Muscle of arm (tissue), 14 donors: ENCODE measurements at places on chromosomes 1 and 21.

DNA sequence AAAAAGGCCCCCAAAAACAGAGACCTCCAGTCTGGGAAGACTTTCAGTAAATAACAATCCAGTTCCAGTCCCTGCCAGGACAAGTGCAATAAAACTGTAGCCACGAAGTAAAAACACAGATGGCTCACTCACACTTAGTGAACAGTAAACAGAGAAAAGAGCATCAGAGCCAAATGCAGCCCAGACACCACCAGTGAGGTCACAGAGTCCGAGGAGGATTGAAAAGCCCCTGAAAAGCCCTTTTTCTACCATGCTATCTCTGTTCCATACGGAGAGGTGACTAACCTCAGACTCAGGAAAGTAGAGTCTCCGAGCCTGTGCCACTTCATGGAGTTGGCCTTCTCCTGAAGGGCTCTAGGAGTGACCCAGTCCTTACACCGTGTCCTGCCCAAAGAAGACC, 84.5 kb downstream of the COLGALT2 start:
- no peak for DNase-seq

DNA sequence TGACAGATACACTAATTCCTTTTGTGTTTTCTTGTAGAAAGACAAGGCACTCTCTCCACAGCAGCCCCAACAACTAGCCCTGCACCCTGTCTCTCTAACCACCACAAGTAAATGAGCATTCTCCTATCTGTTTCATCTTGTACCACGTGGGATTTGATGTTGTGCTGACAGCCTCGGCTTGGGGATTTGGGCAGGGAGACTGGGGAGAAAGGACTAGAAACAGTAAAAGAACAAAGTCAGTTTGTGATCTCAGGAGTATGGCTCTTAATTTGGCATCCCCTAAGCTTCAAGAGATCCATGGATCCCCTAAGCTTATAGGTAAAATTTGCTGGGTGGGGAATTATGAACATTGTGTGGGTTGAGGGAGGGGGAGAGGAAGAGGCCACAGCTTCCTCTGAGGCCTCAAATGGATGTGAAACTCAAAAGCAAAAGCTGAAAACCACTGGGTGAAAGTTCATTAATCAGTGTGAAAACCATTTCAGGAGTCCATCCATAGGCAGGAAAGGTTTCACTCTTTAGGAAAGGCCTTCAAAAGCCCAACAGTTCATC, 3.1 kb downstream of the C1orf162 start:
- DNase-seq: no peak

DNA sequence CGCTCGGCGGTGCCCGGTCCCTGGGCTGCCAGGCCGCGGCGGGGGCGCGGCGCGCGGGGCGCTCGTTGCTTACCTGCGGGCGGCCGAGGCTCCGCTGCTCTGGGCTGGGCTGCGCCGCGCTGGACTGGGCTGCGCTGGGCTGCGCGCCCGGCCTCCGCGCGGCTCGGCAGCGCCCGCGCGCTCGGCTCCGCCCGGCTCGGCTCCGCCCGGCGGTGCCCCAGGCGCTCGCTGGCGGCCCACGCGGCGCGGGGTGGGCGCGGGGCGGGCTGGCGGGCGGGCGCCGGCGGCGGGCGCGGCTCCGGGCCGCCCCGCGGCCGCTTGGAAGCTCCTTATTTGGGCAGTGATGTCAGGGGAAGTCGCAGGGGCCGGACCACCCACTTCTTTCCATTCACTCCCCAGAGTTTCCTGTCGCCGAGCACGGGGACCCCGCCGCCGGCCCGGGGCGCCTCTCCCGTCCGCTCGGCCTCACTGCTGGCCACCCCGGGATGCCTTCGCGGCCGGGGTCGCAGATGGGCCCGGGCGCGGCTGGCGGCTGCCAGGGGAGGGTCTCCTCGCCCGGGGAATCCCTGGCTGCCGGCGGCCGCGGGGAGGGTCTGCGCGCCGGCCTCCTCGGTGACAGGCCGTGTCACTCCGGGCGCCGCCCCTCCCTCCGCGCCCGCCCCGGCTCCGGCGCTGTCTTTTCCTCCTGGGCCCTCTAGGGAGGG, 177.7 kb upstream of the EDN2 start:
- DNase-seq: no peak

- DNase-seq: no peak
Observed at GRCh38 chr21:33914188-33914587, 1.4 kb downstream of the ATP5PO start.

DNA sequence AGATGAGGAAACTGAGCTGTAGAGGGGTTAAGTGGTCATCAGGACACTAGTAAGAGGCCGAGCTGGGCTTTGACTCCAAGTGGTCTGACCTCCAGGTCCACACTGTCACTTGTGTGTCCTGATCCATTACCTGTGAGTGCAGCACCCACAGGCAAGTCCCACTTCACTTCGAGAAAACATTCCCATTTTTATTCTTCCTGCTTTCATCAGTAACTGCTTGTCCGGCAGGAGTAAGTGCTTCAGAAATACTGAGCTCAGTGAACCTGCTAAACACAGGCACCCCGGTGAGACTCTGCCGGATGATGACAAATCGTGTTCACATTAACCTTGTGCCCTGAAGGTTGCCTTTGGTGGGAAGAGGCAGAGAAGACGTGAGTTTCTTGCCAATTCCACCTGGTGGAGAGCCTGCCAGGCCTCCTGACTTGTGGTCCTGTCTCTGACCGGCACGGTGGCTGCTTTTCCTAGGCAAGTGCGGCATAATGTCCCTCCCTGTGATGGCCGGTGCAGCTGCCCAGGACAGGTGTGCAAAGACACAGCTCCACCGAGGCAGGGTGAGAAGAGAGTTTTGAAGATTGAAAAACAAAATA, 29.4 kb downstream of the ZBTB18 start:
- DNase-seq: no peak

- DNase-seq: no peak
Observed at GRCh38 chr1:88451856-88452255, 232.2 kb upstream of the PKN2 start.

- no peak for DNase-seq
Observed at GRCh38 chr1:113247782-113248181, 142.5 kb upstream of the MAGI3 start.

GRCh38 chr1:210311726-210312493, 16.8 kb upstream of the HHAT start:
- DNase-seq: no peak

GRCh38 chr1:230387876-230388275, 38.3 kb downstream of the PGBD5 start:
- no peak for DNase-seq

DNA sequence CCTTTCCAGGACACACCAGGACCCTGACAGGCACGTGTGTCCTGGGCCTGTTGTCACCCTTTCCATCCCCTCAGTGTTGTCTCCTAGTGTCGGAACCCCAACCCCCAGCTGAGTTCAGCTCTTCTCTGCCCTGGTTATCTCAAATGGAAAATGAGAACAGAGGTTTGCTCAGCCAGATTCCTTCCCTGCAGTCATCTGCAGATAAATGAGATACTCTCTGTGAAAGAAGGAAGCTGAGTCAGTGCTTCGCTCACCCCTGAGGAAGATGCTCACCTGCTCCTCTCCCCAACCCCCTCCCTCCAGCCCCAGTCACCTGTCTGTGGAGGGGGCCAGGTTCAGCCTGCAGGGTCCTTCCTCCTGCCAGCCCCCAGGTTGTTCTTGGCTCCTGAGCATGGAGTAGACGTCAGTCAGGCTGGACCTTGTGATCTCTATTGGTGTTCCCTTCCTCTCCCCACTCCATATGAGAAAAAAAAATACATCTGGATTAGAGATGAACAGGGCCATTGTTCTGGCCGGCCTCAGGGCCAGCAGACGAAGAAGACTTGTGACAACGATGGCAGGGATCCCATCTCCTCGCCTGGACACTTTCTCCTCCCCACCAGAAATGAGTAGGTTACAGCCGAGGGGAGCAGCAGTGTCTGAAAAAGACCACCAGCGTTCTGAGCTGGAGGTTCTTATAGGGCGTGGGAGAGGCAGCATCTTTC, 20.9 kb downstream of the PHGDH start:
- no peak for DNase-seq

GRCh38 chr1:79044974-79045650, 38.6 kb upstream of the ADGRL4 start:
- no peak for DNase-seq

GRCh38 chr1:58704616-58705021, 4.8 kb upstream of the MYSM1 start:
- no peak for DNase-seq

DNA sequence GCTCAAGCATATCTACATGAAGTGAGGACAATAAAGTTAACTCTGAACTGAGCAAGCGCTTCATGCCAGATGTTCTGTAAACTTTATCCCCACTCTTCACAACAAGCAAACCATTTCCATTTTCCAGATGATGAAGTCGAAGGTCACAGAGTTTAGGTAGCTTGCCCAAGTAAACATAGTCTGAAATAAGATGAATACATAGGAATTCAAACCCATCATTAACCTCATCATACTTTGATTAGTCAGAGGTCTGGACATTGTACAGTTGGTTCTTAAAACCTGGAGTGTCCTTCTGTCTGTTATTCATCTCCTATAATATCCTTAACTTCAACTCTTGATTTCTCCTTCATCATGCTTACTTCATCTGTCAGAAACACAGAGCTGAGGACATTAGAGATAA, 180.3 kb upstream of the C8B start:
- DNase-seq: no peak

GRCh38 chr1:77047575-77047974, 171.7 kb downstream of the PIGK start:
- DNase-seq: no peak

DNA sequence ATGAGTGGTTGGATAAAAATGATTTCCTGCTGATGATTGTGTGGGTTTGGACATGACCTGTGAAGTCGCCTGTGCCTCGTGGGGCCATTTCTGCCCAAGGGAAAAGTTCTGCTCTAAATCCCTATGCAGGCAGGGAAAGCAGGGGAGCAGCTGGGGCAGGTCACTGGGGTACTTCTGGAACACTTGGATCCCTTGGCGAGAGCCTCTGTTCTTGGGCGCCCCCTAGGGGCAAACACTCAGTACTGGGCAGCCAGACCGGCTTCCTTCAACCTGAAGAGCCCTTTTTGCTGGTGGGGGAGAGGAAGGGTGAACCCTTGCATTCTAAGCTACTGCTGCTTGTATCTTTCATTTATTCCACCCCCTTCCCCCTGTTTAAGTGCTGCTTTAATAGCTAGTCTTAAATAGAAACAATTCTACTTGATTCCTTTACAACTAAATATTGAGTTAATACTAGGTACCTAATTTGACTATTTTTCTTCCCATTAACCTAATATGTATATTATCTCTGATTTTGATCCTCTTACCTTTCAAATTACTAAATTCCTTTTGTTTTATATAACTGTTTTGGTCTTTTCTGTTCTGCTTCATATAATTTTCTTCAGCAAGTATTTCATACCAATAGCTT, 5.1 kb upstream of the CLEC20A start:
- peak; percentile 44 for DNase-seq

DNA sequence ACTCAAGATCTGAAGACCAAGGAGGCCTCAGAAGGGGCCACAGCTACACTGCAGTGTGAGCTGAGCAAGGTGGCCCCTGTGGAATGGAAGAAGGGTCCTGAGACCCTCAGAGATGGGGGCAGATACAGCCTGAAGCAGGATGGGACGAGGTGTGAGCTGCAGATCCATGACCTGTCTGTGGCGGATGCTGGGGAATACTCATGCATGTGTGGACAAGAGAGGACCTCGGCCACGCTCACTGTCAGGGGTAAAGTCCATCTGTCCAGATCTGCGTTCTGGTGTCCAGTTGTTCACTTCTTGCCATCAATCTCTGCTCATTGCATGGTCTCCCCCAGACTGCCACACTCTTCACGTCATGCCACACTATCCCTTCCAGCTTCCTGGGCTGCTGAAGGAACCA, 90.6 kb downstream of the OBSCN start:
- DNase-seq: no peak

- no peak for DNase-seq
Observed at GRCh38 chr1:116360429-116361173, 12.4 kb upstream of the ATP1A1 start.

DNA sequence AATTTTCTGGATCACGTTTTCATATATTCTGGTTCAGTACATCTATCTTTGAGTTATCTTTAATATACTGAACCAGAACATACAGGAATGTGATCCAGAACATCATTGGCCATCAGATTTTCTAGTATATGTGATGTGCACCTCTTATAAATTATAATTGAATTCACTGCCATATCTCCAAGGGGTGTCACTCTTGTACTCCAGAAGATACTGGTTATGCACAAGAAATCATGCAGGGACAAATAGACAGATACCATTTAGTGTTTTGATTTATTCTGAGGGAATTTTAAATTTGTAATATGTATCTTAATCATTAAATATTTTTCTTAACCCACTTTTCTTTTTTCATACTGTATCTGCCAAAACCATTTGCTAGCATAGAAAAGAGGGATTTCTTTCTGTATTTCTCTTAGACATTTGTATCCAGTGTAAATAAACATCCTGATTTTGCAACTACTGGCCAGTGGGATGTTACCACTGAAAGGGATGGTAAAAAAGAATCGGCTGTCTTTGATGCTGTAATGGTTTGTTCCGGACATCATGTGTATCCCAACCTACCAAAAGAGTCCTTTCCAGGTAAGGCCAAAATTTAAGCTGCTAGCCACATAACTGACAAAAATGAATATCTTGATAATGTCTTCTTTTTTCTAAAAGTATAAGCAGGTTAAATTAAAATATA, 16.7 kb downstream of the FMO3 start:
- DNase-seq: no peak

DNA sequence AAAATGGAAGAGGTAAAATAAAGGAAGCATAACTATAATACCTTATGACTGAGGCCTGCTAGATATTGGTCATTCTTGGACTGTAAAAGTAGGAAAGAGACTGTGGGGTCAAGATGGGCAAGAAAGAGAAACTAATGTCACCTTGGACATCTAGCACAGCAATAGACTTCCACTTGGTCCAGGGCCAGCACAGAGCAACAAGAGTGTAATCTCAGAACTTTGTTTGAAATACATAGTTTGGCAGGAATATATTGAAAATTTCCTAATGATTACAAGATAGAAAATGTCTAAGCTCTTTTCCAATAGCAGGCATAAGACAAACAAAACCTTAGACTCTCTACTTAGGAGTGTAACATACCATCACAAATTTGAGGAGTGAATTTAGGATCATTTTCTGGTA, 4.6 kb downstream of the LRRC8C start:
- DNase-seq: no peak

- DNase-seq: no peak
Observed at GRCh38 chr21:40846103-40846502, 855 bp downstream of the DSCAM start.

GRCh38 chr21:35343046-35343819, 294.1 kb upstream of the RUNX1 start:
- DNase-seq: no peak

DNA sequence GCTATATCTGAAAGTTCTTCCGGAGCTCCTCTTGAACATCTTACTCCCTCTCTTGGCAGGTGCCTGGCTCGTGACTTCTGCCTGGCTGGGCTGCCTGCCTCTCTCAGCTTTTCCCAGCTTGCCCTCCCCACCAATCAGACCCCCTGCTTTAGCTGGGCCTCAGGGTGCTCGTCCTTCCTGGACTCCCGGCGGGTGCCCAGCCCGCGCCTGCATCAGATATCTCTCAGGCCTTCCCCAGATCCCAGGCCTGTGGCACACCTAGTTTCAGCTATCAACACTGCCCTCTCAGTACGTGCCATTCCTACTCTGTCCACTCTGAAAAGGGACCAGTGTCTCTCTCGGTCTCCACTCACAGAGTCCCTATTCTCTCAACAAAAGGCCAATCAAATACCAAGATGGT, 96.5 kb upstream of the CLDN14 start:
- no peak for DNase-seq
